ENCODE measurements at places on chromosomes 2 and 18. TPM values are rescaled to one million over a fixed set of nuclear protein-coding genes. Genes with fewer than 3 reads are reported as not detected.

The CCDC68 gene
- total RNA-seq, result not detected

The ALPG gene
- not detected for total RNA-seq

The EGR4 gene
- total RNA-seq, result not detected

The STPG4 gene
- total RNA-seq, result 0.37 TPM

DNA sequence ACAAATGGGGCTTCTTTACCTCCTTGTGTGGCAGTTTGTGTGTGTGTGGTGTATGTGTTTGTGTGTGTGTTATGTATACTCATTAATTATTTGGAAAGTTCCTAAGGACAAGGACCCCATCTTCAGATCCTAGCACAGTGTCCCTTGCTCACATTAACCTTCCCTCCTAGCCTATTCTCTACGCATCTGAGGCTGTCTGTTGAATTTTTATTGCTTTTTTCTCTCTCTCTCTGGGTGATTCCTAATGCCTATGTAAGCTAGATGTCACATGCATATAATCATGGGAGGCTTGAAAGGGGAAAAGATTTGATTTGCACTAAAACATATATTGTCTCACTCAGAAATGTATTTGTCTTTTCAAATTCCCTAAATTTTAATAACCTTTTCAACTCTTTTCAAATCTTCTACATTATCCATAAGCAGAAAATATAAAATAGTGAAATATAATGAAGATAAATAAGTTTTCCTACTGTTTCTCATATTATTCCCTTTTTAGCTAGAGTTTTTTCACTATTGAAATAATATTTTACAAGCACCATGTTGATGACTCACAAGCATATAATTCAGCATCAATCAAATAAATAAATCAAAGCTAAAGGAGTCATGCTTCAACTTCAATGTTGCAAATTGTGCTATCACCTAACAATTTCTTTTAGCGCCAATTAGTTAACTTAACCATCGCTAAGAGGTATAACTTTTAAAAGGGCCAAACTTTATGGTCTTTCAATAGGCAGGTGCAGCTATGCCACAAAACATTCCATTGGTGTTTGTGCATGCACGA lies 199.0 kb upstream of the ERBB4 start:
- H3K4me3 ChIP-seq, result no peak overlapping the region
- H3K27ac ChIP-seq, result no peak overlapping the region
- peaks cover 9% of the 10 kb centered on the region for H3K27me3 ChIP-seq
- H3K4me1 ChIP-seq, result no peaks in the 10 kb centered on the region
- H3K36me3 ChIP-seq, result no peaks in the 10 kb centered on the region

Measured in osteocyte (in vitro differentiated cells).